ENCODE measurements at places on chromosomes 11 and 22.

DNA sequence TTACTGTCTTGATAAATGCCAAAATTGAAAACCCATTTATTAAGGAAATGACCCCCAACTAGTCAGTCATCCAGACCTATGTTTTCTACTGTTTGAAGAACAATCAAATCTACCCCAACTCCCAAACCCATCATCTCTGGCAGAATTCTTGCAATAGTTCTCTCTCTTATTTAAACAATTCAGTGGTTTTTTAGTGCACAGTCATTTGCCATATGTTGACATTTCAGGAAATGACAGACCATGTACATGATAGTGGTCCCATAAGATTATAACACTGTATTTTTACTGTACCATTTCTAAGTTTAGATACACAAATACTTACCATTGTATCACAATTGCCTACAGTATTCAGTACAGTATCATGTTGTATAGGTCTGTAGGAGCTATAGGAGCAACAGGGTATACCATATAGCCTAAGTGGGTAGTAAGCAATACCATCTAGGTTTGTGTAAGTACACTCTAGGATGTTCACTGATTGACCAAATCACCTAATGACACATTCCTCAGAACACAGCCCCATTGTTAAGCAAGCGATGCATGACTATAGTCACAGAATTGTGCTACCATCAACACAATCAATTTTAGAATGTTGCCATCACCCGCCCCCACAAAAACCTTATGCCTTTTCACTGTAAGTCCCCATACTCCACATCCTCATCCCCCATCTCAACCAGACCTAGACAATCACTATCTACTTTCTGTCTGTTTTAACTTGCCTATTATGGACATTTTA, 41.8 kb downstream of the MMP20 start:
- no peak for DNase-seq

DNA sequence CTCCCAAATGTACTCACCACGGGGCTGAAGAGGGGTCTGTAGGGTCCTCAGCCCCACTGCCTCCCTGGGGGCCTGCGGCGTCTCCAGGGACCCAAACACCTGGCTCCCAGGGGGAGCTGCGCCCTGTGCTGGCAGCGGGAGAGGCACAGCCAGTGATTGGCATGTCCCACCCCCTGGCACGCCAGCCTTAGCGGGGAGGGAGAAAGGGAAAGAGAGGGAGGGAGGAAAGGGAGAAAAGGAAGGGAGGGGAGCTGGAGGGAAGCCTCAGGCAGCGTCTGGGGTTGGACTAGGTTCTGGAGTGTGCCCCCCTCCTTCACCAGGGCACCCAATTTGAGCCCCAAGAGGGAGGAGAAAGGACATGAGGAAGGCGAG, at the start of gene CHRM1:
CHRM1 (minus strand) TSS at position 163 of the 372 bp plus-strand sequence. CDS start 10,263 bp downstream, outside the sequence.
- peak; percentile 19 for DNase-seq

DNA sequence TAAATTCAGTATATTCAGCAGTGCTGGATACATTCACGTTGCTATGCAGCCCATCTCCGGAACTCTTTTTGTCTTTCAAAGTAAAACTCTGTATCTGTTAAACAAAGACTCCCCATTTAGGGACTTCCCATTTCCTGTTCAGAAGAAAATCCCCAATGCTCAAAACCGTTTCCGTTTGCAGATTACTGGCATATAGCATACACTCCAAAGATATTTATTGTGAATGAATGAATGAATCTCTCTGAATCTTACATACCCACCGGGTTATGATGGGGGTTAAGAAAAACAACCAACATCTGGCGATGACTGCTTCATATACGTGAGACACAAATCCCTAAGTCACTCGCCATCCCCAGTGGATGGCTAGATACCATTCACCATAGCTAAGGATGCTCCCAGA, 1.6 kb downstream of the THY1 start:
- DNase-seq = no peak

GRCh38 chr11:43942662-43943371, 380 bp downstream of the C11orf96 start:
- peak; percentile 2 for DNase-seq
